ENCODE measurements at places on chromosomes 2 and 18.
A peak's percentile ranks its signal among the peaks of the same experiment; 100 is the strongest.

DNA sequence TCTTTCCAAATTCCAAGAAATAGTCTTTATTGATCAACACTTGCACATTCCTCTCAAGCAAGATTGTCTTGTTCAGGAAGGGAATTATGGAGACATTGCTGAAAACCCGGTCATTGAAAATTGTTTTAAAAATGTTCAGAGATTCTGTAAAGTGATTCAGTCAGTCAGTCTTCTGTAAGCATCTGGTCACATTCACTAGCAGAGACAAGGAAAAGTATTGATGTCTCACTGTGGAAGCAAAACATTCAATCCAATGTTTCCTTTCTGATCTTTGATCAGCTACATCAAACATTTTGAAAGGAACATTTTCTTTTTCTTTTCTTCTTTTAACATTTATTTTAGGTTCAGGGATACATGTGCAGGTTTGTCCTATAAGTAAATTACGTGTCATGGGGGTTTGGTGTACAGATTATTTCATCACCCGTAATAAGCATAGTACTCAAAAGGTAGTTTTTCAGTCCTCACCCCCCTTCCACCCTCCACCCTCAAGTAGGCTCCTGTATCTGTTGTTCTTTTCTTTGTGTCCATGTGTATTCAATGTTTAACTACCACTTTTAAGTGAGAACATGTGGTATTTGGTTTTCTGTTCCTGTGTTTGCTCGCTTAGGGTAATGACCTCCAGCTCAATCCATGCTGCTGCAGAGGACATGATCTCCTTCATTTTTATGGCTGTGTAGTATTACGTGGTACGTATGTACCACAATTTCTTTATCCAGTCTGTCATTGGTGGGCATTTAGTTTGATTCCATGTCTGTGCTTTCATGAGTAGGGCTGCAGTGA lies 61.2 kb downstream of the CTNNA2 start:
- no peak for DNase-seq

GRCh38 chr2:53820711-53821110 lies 33.9 kb downstream of the ERLEC1 start:
- DNase-seq = peak; percentile 35

DNA sequence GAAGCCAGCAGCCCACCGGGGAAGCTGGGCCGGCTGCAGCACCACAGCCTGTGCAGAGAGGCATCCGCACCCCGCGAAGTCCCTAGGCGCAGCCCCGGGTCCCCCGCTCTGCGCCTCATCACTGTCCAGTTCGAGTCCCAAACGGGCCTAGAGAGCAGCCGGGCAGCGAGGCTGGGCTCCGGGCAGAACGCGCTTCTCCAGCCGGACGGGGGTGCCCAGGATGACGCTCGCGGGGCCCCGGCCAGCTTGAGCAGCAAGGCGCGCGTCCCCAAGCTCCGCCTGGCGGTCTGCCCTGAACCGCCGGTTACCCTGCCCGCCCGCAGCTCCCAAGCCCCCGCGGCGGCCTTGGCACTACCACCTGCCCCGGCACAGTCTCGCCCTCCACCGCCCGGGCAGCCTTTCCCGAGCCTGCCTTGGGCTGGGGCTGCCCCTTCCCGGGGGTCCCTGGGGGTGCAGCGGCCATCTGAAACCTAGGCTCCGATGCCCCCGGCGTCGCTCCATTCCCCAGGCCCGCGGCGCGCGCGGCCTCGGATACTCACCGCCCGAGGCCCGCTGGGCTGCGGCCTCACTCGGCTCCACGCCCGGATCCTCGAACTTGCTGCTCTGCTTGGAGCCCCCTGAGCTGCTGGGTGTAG lies 591 bp downstream of the SLC16A14 start:
- DNase-seq = peak; percentile 49

- DNase-seq = no peak
Observed at GRCh38 chr2:187566266-187566665, 12.0 kb upstream of the TFPI start.
